ENCODE measurements at places on chromosomes 5 and 9.

DNA sequence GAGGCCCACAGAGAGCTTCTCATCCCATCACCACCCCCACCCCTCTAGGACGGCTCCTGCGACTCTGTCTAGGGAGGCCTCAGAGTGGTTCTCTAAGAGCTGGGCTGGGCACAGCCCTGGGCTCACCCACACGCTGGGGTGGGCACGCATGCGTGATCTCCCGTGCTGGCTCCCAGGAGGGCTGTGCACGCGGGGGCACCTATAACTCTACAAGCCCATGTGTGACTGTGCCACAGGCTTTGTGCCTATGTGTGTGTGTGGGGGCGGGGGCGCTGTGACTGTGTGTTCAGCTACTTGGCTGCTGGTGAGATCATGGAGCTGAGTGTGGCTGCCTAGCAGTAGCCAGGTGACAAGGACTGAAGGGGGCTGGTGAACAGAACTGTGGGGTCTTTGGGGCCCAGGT, 32.2 kb downstream of the NDUFA8 start:
- no peak for DNase-seq

DNA sequence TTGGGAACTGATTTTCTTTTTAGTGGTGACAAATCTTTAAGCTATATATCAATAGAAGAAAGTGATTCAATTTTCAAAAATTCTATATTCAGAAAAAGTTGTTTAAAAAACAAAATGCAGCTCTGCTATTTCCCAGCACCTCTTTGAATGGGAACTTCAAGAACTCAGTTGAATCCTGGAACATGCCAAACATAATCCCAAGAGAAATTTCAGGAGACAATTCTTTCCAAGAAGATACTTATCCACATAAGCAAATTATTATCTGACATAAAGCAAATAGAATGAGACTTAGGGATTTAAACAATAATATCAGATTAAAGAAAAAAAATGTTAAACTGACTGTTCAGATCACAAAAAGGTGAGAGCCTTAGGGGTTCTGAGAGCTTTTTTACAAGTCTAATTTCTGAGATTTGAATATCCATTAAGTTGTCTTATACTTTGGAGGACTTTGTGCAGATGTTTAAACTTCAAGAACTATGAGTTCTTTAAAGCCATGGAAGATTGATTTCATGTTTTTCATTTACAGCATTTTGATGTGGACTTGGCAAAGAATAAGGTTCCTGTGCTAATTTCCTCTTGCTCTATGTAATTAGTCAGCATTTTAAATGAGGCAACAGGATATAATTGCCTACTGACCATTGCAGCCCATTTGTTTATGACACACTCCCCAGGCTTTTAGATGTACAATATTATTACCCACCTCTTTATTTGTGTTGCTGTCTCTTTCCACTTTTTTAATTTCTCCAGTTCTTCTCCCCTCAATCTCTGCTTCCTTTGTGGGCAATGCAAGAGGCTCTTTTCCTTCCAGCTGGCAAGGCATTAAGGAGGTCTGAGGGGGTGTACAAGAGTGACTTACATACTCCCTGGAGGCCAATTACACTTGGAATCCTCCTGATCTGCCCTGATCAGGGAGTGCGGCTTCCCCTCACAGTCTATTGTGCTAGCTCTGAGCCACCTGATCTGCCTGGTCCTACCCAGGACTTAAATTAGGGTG, 419.1 kb downstream of the NR2F1-AS1 start:
- DNase-seq: no peak

GRCh38 chr9:132774886-132775285, 103.2 kb downstream of the AK8 start:
- DNase-seq: no peak

GRCh38 chr9:101897196-101897595, 158.7 kb upstream of the GRIN3A start:
- no peak for DNase-seq

GRCh38 chr9:126275386-126276001, 51.1 kb upstream of the MVB12B start:
- no peak for DNase-seq

DNA sequence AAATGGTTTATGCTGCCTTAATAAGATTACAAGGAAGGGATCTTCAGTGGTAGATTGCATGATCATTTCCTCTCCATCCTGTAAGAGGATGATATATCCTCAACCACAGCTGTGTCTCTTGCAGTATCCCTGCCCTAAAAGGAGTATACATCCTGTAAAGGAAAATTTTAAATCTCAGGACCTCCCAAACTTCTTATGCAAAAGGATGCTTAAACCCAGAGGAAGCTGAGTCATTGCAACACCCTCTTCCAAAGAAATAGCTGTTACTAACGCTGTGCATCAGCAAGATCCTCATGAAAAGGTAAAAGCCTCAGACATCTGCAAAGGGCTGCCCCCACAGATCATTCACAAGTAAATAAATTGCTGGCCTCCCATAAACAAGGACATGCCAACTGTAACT, 599.0 kb downstream of the PRELID2 start:
- no peak for DNase-seq

GRCh38 chr5:15566789-15567188, 66.8 kb downstream of the FBXL7 start:
- DNase-seq: no peak

Data from stimulated activated CD8-positive, alpha-beta memory T cell treated with anti-CD3 and anti-CD28 coated beads, Interleukin-12 subunit alpha, Interleukin-12 subunit beta, amount 100 ng/mL, for 1 hour (primary cell).